ENCODE measurements at places on chromosomes 2 and 18. TPM values are rescaled to one million over a fixed set of nuclear protein-coding genes. Genes with fewer than 3 reads are reported as not detected.

- DNase-seq, result no peak
- no peak overlapping the region for H3K27ac ChIP-seq
- no peak overlapping the region for H3K4me3 ChIP-seq
These were observed 37.8 kb upstream of the TNP1 start for GRCh38 chr2:216897561-216898203.

ARHGEF33 gene
- total RNA-seq, result 4.4 TPM

GRCh38 chr2:240447331-240447730, 11.9 kb downstream of the GPC1 start:
- no peak overlapping the region for H3K4me3 ChIP-seq
- no peak for DNase-seq
- peaks cover 4% of the 10 kb centered on the region for H3K4me1 ChIP-seq
- no peaks in the 10 kb centered on the region for H3K36me3 ChIP-seq

GRCh38 chr2:26683583-26683982, 8.9 kb upstream of the KCNK3 start:
- H3K4me3 ChIP-seq, result no peak overlapping the region
- no peaks in the 10 kb centered on the region for H3K4me1 ChIP-seq
